ENCODE measurements at places on chromosomes 12 and 14.

DNA sequence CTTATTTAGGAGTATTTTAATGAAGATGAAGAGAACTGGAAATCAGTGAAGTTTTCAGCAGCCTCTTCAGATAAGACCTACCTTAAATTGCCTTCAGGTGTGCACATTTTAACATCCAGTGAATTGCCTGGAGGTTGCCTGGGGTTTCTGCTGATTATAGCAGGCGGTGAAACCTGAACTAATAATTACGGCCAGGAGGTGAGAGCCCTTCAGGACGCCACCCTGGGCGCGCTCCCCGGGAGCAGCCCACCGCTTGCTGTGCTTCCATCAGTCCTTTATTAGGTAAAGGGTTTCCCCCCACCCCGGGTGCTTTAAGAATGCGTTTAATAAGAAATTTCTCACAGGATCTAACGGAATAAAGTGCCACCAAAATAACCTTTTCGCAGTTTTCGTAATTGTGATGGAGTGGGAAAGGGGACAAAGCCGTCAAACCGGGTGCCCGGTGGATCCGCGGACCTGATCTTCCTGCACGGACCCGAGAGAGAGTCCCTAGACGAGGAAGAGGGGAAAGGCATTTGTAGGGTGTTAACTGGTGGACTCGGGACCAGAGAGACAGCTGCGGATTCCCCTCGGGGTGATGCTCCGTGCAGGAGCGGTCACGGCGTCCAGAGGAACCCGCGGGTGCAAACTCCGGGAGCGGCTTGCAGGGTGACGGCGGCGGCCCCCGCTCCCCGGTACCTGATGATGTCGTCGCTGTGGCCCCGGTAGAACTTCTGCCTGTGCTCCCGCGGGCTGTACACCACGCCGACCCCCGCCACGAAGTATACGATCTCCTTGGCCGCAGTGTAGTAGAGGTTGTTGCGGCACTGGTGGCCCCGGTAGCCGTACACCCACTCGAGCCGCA is 902 bp downstream of the EML5 start:
- no peak for DNase-seq

- no peak for DNase-seq
Measured at GRCh38 chr14:69288011-69288771, 28.2 kb downstream of the GALNT16 start.

DNA sequence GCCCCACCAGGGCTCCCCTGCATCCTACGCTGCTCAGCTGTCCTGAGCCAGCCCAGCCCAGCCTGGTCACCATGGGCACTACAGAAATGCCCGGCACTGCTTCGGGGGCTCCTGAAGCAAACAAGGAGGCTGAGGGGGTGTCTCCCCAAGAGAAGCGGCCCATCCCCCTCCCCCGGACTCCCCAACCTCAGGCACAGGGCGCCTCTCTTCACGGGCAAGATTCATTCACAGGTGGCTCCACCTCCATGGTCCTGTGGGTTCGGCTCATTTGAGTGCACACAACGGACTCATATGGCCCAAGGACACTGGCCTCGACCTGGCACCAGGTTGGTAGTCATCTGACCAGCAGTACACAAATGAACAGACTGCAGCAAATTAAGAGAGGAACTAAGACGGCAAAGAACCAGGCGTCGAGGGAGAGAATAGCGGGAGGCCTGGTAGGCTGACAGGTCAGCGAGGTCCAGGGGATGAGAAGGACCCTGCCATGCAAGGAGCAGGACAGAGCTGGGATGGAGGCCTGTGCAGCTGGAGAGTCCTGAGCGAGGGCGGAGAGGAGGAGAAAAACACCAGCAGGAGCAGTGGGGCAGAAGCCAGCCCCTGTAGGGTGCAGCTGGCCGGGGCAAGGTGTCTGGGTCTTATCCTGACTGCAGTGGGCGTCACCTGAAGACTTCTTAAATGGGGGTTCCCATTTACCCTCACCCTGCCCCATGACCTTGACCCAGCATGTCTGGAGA is 60.2 kb downstream of the PRIMA1 start:
- DNase-seq = no peak

- DNase-seq = peak; percentile 61
Measured at GRCh38 chr14:24130717-24131548, 474 bp downstream of the FITM1 start.

GRCh38 chr12:64531665-64532334 is 78.5 kb upstream of the RASSF3 start:
- no peak for DNase-seq

GRCh38 chr12:51910691-51911090 is 3.4 kb downstream of the ACVRL1 start:
- no peak for DNase-seq

- DNase-seq = no peak
Measured at GRCh38 chr12:102755266-102755665, 161.8 kb downstream of the PAH start.
